CD8-positive, alpha-beta T cell (primary cell): ENCODE measurements at places on chromosomes 2 and 18.

GRCh38 chr2:241111440-241111805, 9.3 kb upstream of the MTERF4 start:
- peak; percentile 77 for DNase-seq

GRCh38 chr2:185221-185620, 78.6 kb downstream of the SH3YL1 start:
- no peak for DNase-seq

DNA sequence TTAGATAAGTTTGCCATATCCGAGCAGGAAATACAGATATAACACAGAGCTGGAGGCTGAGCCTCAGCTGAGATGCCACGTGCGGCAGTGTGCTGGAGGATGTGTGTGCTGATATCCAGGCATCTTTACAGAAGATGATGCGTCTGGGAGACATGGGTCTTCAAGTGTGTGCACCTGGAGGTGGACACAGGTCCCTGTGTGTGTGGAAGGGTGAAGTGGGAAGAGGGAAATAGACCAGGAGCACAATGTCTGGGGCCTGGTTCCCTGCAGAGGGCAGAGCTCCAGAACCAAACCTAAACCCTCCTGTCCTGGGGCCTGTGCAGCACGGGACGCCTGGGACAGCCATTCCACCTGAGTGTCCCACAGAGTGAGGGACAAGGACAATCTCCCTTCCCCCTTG, 180.3 kb upstream of the RAB12 start:
- no peak for DNase-seq

DNA sequence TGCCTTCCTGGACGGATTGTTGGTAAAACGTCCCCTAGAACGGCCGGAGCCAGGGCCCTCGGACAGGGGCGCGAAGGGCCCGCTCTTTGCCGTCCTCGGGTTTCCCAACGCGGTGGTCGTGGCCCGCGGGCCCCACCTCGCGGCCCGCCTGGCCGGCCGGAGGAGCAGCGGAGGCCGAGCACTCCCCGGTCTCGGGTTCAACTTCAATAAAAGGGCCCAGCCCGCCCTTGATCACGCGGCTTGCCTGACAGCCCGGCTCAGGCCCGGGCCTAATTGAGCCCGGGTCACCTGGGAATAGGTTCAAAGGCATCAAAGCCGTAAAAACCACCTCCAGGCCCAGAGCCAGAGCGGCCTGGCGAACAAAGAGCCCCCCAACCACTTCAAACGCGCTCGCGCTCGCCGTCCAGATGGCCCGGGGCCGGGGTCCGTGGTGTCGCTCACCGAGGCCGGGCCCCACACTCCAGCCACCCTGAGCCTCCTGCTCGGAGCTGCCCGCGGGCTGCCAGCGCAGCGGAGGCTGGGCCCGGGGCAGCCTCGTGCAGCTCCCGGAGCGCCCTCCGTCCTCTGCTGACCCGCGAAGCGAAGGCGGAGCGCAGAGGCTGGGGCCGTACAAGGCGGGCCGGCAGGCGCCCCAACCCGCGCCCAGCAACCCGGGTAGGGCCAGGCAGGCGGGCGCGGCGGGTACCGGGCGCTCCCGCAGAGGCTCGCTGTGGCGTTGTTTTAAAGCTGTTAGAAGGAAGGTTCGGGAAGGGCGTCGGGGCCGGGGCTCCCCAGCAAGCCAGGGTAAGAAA, 1.1 kb upstream of the TWIST2 start:
- DNase-seq: no peak

DNA sequence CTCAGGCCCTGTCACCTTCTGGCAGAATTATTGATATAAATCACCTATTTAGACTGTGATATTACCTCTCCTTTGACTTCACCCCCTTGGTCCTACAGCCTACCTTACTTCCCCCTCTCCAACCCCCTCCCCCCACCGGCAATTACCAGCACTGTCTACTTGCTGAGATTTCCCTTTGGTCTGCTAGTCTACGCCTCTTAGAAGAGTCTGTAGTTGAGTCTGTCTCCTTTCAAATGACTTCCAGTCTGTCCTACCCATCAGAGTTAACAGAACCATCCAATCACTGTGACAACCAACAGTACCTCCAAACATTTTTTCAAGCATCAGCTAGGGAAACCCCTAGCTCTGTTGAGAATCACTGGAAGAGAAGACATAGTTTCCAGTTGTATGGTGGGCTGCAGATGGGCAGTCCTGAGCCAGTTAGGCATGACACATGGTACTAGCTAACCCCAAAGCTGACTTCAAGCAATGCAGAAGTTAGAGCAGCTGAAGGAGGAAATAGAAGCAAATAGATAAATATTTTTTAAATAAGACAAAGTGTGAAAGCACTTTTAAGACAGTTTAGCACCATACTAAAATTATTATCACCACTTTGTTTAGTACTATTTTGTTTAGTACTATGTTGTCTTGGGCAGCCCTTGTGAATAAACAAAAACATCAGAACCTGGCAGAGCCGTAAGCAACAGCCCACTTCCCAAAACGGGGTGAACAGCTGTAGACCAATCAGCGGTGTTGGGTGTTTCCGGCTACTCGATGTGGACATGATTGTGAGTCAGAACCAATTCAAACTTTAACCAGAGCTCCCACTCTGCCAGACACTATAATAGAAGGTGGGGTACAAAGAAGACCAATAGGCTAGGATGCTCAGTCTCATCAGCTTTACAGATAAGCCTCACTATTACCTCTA, 2.7 kb upstream of the ASNSD1 start:
- peak; percentile 63 for DNase-seq

DNA sequence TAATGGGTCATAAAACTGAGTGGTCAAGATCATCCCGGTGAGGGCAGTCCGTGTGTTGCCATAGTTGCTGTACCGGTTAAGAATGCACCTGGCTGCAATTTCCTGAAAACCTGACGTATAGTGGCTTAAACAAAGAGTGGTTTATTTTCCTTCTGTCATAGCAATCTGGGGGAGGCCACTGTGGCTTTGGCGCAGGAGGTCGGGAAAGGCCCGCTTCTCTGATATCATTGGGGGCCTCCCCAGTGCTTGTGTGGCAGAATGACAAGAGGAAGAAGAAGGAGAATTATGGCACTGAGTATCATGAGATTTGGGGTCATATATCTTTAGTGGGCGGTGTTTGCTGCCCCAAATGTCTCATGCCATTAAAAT, 4.4 kb downstream of the C2orf92 start:
- DNase-seq: no peak

DNA sequence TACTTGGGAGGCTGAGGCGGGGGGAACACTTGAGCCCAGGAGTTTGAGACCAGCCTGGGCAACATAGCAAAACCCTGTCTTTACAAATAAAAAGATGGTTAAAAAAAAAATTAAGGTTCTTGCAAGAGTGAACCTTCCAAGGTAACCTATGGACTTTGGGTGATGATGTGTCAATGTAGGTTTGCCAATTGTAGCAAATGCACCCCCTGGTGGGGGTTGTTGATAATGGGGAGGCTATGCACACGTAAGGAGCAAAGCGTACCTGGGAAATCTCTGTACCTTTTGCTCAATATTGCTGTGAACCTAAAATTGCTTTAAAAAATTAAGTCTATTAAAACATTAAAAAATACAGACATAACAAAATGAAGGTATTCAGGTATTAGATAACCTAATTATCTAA, 70.4 kb downstream of the CWC22 start:
- peak; percentile 6 for DNase-seq

GRCh38 chr18:54263904-54264336, 5.4 kb upstream of the POLI start:
- DNase-seq: no peak

DNA sequence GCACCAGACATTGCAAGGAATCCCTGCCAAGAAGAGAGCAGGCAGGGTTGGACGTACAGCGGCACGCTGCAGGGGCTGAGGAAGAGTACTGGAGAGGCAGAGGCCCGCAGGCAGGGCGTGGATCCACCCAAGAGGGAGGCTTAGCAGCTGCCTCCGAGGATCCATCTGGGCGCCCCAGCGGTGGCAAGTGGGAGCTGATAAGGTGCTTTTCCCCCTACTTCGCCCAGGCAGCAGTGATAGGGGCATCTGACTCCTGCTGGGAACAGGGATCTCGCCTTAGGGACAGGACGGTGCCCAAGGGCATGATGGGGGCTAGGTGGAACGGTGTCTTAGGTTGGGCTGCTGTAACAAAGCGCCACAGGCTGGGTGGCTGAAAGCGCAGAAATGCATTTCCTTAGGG, 67.4 kb upstream of the HS6ST1 start:
- no peak for DNase-seq

GRCh38 chr18:48956356-48956755, 5.6 kb upstream of the SMAD7 start:
- no peak for DNase-seq

- DNase-seq: no peak
Measured at GRCh38 chr2:239039479-239039861, 191.6 kb downstream of the TWIST2 start.

- no peak for DNase-seq
Measured at GRCh38 chr2:68537011-68537410, 69.6 kb downstream of the APLF start.
